ENCODE measurements at places on chromosomes 1 and 21.

- DNase-seq = peak; percentile 2
These were observed 104.9 kb upstream of the SNX7 start for GRCh38 chr1:98556521-98557158.

DNA sequence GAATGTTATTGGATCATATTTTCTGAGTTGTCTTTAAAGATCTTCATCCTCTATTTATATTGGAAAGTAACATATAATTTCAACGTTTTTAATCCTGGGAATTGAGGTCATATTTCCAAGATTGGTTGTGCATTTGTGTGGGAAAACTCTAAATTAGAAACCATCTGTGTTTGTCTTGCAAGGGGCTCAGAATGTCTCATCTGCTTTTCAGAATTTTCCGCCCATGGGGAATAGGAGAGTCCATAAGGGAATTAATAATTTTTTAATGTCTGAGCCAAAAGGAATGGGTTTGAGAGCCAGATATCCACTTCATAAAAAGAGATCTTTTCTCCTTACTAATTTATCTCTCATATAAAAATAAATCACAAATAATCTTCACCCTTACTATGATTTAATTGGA lies 84.8 kb upstream of the MAP1LC3C start:
- no peak for DNase-seq

GRCh38 chr1:96634883-96635282 lies 86.7 kb upstream of the PTBP2 start:
- DNase-seq = no peak

GRCh38 chr1:208251911-208252835 lies 8.0 kb upstream of the PLXNA2 start:
- no peak for DNase-seq

- no peak for DNase-seq
These were observed 34.6 kb upstream of the FHAD1 start for GRCh38 chr1:15212216-15212953.

GRCh38 chr1:220717800-220718640 lies 27.9 kb downstream of the C1orf115 start:
- no peak for DNase-seq

- DNase-seq = no peak
These were observed 24.8 kb downstream of the GBP7 start for GRCh38 chr1:89151047-89151446.

GRCh38 chr1:155207806-155208540 lies at the start of gene THBS3:
TSS of gene THBS3 (minus strand) at chr1:155207897. CDS start at chr1:155207876, 21 bp downstream.
- no peak for DNase-seq

DNA sequence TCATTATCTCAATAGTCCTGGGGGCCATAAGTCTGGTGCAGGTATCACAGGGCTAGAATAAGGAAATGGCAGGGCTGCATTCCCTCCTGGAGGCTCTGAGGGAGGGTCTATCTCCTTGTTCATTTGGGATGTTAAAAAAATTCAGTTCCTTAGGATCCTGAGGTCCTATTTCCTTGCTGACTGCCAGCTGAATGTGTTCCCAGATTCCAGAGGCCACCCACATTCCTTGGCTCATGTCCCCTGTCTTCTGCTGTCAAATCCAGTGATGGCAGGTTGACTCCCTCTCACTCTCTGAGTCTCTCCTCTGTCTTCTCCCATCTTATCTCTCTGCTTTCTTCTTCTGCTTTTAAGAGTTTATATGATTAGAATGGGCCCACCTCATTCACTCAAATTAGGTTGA lies 400.6 kb downstream of the PTPRU start:
- no peak for DNase-seq

DNA sequence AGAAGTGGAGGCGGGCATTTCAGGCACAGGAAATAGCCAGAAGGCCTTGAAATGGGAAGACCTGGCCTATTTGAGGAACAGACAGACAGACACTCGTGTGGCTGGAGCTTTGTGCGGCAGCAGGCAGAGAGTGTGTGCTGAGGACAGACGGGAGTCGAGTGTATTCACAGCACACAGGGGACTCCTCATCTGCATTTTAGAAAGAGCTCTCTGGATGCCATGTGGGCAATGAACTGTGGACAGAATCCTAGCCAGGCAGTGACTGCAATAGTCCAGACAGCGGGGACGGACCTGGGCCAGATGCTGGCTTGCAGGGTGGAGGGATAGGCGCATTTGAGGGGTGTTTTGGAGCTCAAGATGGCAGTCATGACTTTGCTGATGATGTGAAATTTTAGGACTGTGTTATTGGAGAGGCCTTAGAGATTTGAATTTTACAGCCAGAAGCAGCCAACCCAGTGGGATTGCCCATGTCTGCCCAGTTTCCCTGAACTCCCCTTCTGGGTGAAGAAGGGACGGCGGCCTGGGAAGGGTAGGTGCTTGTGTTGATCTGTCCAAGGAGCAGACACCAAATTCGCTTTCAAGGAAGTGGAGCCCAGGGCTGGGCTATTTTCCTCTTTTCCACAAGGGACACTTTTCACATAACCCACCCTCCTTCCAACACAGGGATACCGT lies 43.7 kb downstream of the CHAF1B start:
- no peak for DNase-seq

GRCh38 chr1:96565546-96565945 lies 156.0 kb upstream of the PTBP2 start:
- no peak for DNase-seq

DNA sequence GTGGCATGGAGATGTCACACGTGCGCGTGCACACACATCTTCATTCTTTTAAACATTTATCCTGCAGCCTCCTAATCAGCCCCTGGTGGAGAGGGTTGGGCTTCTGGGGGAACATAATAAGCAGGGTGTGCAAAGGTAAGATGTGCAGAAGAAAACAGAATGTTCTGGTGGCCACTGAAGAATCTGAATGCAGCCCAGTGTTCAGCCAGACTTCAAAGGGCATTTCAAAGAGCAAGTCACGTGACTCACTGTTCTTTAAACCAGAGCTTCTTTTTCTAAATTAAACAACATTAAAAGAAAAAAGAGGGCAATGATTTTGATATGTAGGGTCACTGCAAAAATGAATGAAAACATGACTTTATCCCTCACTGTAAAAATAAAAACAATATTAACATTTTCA lies 89.8 kb downstream of the ABCA4 start:
- DNase-seq = no peak

DNA sequence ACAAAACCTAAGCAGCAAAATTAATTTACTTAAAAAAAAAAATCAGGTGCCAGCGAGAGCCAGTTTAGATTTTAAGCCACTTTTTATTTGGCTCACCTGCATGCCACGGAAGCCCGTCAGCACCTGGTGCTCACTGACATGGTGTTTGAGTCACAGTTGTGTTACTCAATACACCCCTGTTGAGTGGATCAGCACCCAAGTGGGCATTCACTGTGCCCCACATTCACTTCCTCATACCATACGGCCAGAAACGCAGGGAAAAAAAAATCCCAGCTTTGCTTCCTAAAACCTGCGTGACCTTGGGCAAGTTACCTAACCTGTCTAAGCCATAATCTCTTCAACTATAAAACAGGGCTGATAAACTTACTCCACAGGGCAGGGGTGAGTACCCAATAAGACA lies 42.8 kb upstream of the SIM2 start:
- DNase-seq = no peak

- no peak for DNase-seq
These were observed 24.2 kb downstream of the MAN1C1 start for GRCh38 chr1:25640646-25641328.

- no peak for DNase-seq
These were observed 820.8 kb downstream of the BRINP3 start for GRCh38 chr1:189656628-189657530.

- DNase-seq = no peak
These were observed 29.6 kb downstream of the VANGL1 start for GRCh38 chr1:115671176-115671934.

DNA sequence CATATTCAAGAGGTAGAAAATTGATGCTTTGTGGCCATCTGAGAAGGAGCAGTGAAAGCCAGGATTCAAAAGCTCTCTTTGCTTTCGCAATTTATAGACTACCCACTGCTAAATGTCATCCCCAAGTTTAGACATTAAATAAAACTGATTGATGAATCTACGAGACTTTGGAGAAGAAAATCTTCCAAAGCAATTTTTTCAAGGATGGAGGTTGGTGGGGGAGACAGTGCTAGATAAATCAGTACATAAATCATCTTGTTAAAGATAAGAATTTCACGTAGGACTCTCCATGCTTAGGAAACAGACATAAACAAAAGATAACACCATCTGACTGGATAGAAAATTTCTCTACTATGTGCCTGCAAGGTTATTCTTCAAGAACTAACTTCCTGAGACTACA lies 147.6 kb upstream of the TIAM1 start:
- no peak for DNase-seq

DNA sequence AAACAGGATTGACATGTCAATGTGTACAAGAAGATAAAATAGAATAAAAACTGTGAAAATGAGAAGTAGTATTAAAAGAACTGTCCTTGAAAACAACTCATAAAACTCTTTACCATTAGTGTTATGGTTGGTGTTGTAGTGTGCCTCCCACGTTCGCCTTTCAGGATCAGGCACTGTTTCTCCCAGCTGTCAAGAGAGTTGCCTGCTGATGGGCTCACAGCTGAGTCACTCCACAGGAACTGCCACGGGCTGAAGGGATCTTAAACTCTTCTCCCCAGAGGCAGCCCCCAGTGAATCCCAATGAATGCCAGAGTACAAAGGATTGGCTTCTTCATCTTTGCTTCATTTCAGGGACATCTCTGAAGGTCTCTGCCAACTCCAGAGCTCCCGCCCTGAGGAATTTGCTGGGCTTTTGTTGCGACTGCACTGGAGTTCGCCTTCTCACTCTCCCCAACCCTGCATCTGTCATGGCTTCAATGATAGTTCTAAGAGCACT lies 119.6 kb downstream of the ADGRL2 start:
- DNase-seq = peak; percentile 12

GRCh38 chr1:99737016-99737415 lies 29.4 kb downstream of the FRRS1 start:
- peak; percentile 9 for DNase-seq

DNA sequence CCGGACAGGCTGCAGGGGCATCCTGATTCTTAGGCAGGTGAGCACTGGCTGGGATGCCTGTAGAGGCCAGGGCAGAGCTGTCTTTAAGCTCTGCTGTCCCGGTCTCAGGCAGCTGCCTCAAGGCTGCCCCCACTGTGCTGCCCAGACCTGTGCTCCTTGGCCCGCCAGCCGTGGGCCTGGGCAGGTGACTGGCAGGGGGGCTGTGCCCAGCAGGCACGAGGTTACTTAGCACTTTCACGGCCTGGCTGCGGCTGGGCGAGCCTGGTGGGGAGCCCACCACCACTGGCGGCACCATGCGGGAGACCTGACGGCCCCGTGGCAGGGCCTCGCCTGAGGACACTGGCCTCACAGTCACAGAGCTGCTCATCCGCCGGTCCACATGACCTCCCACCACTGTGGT lies 8.2 kb downstream of the CRYBG2 start:
- no peak for DNase-seq

DNA sequence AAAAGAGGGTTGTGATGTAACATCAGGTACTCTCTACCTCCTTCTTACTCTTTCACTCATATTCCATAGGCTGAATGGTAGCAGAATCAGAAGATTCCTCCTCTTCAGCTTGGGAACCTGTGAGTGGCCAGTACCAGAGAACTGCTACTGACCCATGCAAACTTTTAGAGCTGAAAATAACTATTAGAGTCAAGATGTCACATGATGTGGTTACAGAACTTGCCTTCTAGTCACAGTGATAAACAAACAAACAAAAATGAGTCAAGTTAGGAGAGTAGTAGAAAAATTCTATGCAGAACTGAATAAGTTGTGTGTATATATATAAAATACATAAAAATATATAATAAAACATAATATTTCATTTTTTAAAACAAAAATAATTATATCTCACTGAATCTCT lies 47.6 kb upstream of the RGS1 start:
- no peak for DNase-seq

GRCh38 chr1:51297401-51298321 lies 32.7 kb downstream of the TTC39A start:
- DNase-seq = no peak
